ENCODE measurements at places on chromosomes 6 and 20. TPM values are rescaled to one million over a fixed set of nuclear protein-coding genes. Genes with fewer than 3 reads are reported as not detected.

DNA sequence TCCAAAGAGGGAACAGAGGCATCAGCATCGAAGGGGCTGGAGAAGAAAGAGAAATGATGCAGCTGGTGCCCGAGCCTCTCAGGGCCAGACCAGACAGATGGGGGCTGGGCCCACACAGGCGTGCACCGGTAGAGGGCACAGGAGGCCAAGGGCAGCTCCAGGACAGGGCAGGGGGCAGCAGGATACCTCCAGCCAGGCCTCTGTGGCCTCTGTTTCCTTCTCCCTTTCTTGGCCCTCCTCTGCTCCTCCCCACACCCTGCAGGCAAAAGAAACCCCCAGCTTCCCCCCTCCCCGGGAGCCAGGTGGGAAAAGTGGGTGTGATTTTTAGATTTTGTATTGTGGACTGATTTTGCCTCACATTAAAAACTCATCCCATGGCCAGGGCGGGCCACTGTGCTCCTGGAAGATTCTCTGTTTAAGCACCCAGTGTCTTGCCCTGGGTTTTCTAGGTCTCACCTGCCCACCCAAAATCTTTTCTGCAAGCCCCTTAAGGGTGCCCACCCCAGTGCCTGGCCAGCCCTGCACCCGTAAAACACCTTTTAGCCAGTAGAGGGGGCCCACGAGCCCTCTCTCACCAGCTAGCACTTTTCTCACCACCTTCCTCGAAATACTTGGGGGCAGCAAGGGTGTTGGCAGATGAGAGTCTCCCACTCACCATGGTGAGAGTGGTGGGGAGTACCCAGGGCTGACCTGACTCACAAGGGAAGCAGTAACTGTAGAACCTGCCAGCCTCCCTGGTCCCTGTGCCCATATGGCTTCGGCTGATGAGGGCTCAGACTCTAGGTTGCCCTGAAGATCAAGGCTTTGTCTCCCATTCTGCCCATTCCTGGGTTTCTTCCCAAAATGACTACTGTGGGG lies 35.7 kb upstream of the ID1 start:
- peak; percentile 74 for DNase-seq

DNA sequence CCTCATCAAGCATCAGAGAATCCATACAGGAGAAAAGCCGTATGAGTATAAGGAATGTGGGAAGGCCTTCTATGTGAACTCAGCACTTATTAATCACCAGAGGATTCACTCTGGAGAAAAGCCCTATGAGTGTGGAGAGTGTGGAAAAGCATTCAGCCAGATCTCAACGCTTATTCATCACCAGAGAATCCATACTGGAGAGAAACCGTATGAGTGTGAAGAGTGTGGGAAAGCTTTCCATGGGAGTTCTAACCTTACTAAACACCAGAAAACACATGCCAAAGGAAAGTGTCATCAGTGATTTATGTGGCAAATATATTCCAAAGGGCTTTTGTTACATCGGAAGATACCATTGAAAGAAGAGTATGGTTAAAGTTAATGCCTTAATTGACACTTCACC lies 25.4 kb downstream of the ZKSCAN8 start:
- DNase-seq, result peak; percentile 39

- DNase-seq, result no peak
These were observed 120.3 kb upstream of the RALGAPA2 start for GRCh38 chr20:20832715-20833114.

DNA sequence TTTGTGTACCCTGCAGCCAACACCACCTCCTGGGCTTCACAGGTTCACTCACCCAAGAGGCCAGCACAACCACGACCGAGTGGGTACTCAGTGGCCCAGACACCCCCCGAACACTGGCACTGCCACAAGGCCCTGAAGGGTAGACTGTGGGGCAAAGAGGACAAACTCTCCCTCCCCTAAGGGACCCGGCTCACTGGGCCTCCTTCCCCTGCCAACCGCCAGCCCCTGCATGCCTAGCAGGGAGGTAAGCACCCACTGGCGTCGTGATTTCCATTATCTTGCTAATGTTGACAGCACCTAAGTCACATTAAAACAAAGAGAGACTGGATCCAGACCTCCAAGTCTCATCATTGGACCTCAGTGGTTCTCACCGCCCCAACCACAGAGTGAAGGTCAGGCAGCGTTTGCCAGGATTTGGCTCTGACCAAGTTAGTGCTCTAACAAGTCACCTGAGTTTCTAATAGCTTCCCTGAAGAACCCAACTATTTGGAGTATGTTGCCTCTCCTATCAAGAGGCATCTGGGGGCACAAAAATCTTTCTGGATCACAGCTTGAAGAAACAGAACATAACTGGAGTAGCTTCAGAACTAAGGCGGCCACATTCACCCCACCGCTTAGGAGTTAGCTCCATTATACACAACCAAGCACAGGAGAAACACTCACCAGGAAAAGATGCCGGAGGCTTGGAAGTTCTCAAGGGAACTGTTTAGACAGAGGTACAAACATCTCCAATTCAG lies 14.0 kb upstream of the APMAP start:
- no peak for DNase-seq

- DNase-seq, result peak; percentile 68
These were observed 72.5 kb downstream of the B3GAT2 start for GRCh38 chr6:70884074-70884983.

DNA sequence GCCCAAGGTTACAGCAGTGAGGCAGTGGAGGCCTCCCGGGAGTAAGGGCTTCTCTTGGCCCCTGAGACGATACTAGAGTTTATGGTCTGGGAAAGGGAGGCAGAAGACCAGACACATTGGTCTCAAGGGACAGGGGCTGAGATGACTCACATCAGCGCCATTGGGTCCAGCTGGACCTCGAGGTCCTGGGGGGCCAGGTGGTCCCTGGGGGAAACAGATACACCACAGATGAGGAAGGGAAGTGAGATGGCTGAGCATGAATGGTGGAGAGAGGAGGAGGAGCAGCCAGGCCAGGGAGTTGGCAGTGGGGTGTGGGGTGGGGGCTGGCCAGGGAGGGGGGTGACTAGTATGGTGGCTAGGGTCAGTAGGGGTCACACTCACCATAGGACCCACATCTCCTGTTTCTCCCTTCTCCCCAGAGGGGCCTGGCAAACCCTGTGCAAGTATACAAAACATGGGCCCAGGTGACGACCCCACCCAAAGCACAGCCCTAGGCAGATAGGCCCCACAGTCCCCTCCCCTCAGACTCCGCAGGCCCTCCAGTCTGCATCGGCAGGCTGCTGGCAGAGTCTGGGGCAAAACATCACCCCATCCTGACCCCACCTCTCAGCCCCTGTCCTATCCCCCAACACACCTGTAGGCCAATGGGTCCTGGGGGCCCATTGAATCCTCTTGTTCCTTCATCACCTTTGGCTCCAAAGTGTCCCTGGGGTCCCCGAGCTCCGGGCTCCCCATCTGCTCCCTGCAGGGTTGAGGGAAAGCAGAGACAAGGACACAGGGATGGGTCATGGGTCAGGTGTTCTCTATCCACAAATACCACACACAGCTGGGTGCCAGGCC lies 21.9 kb downstream of the COL11A2 start:
- DNase-seq, result no peak

DNA sequence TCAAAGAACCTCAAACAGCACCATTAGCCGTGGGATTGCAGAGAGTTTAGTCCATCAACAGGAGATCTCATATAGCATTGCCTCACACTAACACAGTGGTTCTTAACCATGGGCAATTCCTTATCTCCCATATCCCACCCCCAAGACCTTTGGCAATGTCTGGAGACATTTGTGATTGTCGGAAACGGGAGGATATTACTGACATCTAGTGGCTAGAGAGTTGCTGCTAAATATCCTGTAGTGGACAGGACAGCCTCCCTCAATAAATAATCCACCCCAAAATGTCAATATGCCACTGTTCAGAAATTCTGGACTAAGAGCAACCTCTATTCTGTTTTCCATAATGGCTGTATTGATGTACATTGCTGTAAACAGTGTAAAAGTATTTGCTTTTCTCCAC lies 210.1 kb upstream of the CCN2 start:
- peak; percentile 61 for DNase-seq

GRCh38 chr6:141878686-141879085 lies 254.0 kb upstream of the GJE1 start:
- no peak for DNase-seq

- no peak for DNase-seq
These were observed 48.1 kb downstream of the NOL4L start for GRCh38 chr20:32536851-32537656.

DNA sequence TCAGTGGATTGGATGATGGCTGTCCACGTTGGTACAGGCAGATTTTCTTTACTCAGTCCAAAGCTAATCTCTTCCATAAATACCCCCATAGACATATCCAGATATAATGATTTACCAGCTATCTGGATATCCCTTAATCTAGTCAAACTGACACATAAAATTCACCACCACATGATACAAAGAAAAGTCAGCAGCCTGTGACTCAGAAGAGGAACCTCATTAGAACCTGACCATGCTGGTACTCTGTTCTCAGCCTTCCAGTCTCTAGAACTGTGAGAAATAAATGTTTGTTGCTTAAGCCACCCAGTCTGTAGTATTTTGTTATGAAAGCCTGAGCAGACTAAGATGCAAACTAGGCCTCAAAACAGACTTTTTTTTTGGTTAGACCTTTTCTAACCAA lies 431.3 kb upstream of the RNF217 start:
- no peak for DNase-seq

The MDFI gene
- total RNA-seq, result 53.7 TPM

The COL9A3 gene
- total RNA-seq, result 6.1 TPM

The FOXC1 gene
- total RNA-seq, result 7.0 TPM

The RNF182 gene
- total RNA-seq, result 8.7 TPM

The SLC22A7 gene
- not detected for total RNA-seq

The FAM209B gene
- not detected for total RNA-seq
